Fibroblast of villous mesenchyme (primary cell): ENCODE measurements at places on chromosomes 7 and 10.
A peak's percentile ranks its signal among the peaks of the same experiment; 100 is the strongest.

DNA sequence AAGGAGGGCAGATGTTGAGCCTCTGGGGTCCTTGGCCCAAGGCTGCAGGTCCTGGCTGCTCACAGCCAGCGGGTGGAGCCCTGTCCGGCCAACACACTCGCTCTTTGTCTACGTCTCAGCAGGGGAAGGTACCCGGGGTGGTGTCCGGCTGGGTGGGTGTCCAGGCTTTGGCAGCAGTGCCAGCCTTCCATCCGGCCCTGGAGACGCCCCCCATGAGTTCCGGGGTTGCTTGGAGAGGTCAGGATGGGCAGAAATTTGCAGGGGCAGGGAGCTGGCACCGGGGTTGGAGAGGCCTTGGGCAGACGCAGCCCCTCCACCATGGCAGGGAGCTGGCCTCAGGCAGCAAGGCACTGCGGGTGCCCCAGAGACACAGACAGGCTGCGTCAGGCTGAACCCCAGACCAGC, 42.2 kb upstream of the ELN start:
- DNase-seq, result no peak

- DNase-seq, result peak; percentile 11
Observed at GRCh38 chr7:38822549-38822948, 86.4 kb downstream of the VPS41 start.

- DNase-seq, result peak; percentile 61
Observed at GRCh38 chr7:48280100-48280499, 108.8 kb downstream of the ABCA13 start.

DNA sequence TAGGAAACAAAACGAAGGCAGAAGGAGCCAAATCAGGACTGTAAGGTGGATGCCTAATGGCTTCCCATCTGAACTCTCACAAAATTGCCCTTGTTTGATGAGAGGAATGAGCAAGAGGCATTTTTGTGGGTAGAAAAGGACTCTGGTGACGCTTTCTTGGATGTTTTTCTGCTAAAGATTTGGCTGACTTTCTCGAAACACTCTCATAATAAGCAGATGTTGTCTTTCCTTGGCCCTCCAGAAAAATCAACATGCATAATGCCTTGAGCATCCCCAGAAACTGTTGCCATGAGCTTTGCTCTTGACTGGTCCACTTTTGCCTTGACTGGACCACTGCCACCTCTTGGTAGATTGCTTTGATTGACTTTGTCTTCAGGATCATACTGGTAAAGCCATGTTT, 13.5 kb downstream of the PTPN12 start:
- DNase-seq, result peak; percentile 82

DNA sequence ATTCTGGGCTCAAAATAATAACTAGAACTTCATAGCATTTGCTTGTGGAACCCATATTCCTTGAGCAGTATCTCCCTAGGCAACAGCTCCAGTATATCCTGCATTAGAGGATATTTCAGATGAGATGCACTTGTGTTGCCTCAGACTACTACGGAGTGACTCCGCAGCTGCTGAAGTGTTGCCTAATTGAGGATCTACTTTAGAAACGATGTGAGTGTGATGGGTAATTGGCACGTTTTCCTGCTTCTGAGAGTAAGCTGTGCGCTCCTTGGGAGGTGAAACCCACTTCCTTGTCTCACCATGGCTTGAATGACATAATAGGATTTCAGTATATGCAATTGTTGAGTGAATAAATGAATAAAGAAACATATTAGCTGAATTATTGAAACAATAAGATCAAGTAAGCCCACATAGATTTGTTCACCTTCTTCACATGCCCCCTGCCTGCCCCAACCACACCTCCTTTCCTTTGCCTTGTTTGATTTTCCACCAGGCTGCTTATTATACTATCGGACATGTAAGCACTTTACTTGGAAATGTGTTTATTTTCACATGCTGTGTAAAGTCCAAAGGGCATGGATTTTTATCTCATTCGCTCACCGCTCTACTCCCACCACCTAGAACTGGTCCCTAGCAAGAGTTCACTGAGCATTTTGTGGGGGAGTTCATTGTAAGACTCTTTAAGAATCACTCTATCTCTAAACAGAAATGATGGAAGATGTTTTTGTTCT, 303.8 kb downstream of the KCNMA1 start:
- no peak for DNase-seq

DNA sequence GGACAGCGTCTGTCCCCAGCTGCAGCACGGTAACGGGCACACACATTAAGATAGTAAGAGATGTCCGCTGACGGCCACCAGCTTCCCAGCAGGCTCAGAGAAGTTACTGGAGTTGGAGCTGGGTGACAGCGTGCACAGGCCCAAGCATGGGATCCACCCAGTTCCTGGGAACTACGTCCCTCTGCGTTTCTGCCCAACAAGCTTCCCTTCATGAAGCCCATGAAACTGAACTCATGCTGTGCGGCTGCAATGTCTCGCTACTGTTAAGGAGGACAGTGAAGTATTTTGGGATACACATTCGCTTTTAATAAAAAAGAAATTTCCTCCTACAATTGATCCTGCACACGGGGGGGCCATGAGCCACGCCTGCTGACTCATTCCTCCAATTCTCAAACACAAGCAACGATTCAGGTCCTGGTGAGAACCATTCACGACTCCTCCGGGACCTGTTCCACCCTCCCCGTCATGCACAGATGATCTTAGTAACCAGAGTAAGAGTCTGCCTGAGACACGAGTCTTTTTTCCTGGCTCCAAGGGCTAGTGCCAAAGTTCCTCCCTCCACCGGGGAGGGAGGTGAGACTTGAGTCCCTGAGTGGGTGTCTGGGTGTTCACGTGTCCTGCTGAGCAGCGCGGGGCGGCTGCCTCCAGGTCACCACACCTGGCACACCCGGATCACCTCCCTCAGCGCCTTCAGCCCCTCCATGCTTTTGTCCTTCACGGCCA, 2.6 kb downstream of the PSMG3 start:
- peak; percentile 53 for DNase-seq

DNA sequence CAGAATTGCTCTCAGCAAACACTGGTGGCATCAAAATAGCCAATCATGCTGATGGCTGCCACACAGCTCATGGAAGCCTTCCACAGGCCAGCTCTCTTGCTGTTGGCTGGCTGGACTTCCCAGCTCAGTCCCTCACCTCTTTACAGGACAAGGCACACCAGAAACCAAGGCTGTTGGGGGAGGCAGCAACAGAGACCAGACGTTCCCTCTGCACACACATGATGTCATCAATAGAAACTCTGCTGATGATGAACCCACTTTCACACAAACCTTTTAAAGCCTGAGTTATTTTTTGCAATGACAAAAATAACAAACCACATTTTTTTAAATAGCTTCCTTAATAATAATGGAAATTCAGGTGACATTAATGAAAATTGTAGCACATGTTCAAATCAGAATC, 300.9 kb upstream of the C7orf33 start:
- no peak for DNase-seq

DNA sequence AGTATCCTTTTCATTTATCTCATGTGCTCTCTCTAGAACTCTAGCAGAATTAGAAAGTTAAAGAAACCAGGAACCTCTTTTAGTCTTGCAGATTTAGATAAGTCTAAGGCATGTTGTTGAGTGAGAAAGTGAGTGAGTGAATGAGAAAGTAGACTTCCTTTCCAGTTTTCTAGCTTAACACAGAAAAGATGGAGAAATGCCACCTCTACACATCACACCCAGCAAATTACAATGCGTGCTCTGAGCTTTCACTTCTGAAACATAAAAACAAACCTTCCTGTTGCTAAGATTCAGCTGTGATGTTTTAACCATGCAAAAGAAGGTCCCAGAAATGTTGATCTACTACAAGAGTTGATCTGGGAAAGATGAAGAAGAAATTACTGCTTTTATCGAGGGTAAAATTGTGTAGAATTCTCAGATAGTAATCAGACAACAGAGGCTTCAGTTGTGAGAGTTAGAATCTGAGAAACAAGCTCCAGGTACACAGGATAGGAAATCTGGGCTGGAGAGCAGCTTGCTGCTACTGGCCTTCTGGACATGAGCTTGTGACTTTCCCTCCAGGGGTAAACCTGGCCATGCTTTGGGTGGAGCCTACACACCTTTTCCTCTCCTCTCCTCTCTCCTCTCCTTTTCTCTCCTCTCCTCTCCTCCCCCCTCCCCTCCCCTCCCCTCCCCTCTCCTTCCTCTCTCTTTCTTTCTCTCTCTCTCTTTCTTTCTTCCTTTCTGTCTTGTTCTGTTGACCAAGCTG, 4.6 kb downstream of the CYP3A5 start:
- DNase-seq, result no peak

DNA sequence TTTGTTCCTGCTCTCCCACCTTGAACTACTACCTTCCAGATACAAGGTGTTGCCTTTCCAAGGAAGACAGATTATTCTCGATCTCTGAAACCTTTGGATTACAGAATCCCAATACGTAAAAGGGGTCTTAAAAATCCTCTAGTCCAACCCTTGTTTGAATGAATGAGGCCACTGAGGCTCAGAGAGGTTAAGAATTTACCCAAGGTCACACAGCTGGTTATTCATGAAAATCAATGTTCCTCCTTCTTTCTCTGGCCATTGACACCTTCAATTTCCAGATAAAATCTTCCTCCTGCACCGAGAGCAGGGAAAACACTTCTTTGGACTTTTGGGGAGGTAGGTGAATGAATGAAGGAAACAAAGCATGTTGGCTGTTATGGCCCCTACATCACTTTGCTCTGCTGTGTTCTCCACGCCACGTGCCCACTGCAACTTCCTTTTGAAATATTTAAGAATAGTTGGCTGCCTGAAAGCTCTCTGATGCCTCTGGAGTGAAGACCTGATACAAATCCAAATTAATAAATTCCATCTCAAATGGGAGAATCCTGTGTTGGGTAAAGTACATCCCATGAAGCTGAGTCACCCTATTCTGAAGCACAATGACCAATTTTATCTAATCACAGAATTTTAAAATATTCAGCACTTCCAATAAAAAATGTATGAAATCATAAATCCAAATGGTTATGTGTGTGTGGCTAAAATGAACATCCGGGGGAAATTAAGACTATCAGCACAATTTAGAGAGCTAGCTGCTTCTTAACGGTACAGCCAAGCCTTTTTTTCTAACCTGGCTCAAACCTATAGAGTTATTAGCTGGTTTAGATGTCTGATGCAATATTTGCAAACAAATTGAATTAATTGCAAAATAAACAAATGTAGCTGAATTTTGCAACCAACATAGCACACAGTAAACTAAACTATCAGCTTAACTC, 7.3 kb downstream of the SVIL start:
- peak; percentile 74 for DNase-seq

DNA sequence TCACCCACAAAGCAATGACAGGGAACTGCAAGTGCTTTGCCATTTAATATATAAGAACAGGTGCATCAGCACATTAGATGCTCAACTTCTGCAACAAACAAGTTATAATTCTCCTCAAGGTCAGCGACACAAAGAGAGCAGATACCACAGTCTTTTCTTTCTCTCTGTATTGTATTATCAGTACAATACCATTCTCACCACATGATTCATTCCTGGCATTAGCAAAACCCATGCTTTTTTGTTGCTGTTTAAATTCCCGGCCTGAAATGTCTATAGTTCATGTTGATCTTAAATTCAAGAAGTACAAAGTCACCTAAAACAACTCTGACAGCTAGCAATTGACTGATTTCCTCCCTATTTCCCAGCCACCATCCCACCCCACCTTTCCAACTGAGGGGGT, 111.8 kb upstream of the FEZF1 start:
- no peak for DNase-seq

DNA sequence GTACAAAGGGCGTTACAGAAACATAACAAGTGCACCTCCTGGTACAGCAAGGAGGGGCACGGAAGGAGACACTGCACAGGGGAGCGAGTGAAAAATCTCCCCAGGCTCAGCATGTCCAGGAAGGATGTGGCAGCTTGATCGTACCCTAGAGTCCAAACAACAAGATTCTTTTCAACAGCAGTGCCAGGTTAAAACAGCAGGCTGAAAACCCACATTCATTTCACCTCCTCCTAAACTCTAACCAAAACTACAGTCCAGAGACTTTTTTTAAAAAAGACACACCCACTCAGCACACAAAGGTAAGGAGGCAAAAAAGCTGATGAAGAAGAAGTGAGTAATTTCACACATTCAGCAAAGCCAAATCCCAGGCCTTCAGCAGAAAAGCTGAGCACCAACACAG, 138.8 kb downstream of the SFMBT2 start:
- DNase-seq, result no peak

DNA sequence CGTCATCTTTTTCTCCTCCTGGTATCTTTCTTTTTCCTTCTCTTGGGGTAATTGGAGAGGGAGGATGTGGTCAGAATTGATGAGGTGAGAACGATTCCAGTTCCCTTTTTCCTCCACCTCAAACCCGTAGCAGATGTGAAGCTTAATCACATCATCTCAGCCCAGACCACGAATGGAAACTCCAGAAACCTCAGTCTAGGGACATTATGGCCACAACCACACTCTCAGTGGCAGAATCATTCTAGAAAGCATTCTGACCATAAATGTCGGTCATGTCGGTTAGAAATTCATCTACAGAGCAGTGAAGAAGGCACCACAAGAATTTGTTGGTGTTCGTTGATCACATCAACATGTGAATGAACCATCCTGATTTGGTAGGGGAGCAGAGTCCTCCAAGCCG, 78.7 kb downstream of the GATA3 start:
- no peak for DNase-seq

DNA sequence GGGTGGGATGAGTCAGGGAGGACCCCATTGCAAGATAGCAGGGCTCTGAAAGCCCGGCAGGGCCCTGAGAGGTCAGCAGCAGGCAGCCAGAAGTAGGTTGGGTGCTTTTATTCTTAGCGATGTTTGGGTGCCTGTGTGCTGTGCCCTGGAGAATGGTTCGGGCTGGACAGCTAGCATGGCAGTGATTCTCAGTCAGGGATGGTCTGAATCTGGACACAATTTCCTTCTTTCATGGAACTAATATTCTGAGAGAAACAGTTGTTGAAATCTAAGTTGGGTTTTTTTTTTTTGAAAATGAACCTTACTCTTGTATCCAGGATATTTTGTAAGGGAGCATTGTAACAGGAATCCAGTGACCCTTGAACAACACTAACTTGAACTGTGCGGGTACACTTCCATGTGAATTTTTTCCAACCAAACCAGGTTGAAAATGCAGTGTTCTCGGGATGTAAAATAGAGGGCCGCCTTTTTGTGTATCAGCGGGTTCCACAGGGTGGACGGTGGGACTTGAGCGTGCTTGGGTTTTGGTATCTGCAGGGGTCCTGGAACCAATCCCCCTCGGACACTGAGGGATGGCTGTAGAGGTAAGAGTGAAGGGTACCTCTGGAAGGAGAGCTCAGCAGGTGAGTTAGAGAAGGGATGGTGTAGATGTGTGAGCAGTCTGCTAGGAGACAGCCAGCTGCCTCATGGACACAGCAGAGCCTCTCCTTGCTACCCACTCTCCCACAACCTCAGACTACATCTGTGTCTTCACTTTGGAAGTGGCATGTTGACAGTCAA, 12.5 kb downstream of the CCNY start:
- DNase-seq, result no peak

- DNase-seq, result no peak
Observed at GRCh38 chr10:72108830-72109635, 20.7 kb upstream of the SPOCK2 start.
